ENCODE measurements at places on chromosomes 2 and 18. TPM values are rescaled to one million over a fixed set of nuclear protein-coding genes. Genes with fewer than 3 reads are reported as not detected.
A peak's percentile ranks its signal among the peaks of the same experiment; 100 is the strongest.

GRCh38 chr2:196887431-196887830 is 39.1 kb downstream of the PGAP1 start:
- no peak for DNase-seq

DNA sequence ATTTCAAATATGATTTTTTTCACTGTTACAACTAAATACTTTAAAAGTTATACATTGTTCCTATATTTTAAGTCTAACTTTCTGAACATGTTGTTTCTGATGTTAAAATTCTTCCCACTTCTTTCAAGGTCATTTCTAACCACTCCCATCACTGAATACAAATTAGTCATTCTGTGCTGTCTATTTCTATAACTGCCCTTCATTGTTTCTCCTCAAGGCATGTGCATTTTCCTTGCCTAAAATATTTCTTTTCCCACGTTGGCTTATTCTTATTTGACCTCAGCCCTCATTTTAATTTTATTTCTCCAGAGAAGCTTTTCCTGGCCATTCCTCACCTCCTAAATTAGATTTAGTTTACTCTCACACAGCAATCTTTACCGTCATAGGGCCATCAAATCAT is 198.9 kb upstream of the GULP1 start:
- no peak for DNase-seq

DNA sequence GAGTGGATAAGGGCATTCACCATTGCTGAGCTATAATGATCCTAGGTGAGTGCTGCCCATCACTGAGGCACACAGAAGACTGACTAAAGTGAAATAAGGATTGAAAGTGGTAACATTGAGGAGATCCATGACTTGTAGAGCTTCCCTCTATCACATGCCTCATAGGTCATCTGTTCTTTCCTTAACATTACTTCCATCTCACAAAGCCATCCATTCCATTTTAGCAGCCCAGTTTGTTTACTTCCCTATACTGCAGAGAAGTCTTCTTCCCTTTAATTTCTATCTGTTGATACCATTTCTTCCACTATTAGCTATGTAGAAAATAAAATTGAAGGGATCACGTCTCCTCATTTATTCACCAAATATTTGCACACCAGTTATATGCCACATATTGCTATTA is 32.1 kb downstream of the ME2 start:
- DNase-seq = no peak

DNA sequence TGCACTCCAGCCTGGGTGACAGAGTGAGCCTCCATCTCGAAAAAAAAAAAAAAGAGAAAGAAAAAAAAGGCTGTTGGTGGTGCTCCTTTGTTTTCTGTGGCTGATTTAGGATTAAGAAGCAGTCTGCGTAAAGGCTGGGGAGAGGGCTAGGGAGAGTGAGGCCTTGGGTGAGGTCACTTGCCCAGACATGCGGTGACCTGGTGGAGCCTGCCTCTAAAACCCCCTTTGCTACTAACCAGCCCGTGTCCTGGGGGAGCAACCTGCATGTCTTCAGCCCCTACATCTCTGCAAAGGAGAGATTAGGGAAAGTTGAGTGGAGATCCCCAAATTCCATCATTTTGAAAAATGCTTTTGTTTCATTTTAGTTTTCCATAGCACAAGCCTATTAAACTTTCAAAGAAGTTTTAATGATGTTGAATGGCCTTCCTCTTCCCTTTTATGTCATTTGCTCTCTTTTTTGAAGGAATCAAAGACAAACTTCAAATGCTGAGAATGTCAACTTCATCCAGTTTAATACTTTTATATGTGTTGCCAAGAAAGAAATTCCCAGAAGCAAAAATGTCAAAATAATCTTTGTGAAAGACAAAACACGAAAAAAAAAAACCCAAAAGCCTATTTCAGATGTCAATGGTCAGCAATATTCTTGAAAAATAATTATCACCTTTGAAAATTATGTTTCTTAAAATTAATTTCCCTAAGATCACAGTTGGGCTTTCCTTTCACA is 38.9 kb upstream of the RALBP1 start:
- DNase-seq = no peak

DNA sequence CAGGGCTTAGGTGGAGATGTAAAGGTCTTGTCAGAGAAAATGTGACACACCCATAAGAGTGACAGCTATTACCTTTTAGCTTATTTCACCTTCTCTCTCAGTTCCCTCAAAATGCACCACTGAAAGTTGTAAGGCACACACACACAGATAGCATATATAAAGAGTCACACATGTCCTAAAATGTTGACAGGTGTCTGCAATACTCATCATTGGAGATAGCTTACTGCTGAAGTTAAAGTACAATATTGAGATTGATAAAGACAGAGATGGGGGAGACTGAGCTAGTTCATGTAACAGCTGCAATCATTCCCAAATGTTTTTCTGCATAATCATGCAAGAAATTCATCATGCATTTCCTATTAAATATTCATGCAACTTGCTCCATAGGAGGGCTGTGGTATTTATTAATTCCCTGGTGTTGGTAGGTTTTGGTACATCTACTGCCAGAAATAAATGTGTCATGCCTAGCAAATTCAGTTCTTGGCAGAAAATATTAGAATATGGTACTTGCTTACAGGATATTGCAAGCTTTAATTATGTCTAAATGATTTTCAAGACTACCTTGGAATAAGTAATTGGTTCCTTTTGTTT is 118.8 kb upstream of the RBMS1 start:
- DNase-seq = no peak

DNA sequence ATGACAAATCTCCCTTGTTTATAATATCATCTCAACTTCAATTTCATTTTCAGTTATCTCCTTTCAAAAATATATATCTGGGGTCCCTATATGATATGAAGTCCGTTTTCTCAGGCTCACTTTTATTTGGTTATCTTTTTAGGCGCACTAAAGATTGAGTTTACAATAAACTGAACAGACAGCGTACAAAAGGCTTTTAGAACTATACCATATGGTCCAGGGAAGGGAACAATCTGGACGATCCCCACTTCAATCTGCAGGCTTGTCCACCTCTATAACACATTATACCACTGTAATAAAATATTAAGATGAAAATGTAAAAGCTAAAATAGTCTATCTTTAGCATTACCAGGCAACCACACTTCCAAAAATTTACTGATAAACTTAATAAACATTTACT is 289.9 kb downstream of the ZEB2 start:
- DNase-seq = no peak

DNA sequence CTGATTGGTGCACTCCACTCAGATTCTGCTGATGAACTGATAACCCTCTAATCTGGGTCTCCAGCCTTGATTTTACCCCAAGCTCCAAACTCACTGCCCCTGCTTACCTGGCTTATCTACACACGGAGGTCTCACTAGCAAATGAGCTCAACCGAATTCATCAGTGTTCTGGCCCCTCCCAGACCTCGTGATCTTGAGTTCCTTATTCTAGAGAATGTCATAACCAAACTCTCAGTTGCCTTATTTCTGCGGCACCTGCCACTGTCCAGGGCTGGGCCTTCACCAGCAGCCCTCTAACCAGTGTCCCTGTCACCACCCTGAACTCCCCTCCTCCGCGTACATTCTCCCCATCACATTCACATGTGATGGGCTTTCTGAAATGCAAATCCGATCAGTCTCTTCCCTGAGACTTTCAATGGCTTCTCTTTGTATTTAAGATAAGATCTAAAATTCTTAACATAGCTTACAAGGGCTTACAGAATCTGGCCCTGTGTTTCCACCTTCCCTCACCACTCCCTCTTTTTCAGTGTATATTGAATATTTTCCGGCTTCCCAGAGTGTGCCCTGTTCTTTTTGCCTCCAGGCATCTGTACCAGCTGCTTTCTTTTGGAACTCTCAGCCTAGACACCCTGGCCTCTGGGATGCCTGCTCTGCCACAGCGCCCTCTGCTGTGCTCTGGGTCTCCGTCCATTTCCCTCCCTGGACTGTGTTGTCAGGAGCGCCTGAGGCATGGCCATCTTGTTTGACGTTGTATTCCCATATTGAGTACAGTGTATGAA is 31.1 kb downstream of the NAB1 start:
- peak; percentile 17 for DNase-seq

GRCh38 chr18:12091538-12092141 is 2.0 kb upstream of the ANKRD62 start:
- DNase-seq = no peak

GRCh38 chr2:36300697-36301096 is 54.9 kb upstream of the CRIM1 start:
- DNase-seq = no peak

GRCh38 chr2:155766342-155767115 is 566.0 kb downstream of the NR4A2 start:
- no peak for DNase-seq

WIPF1 gene
- 0.61 TPM for total RNA-seq

CABLES1 gene
- 1.3 TPM for total RNA-seq

POTEF gene
- total RNA-seq = 1.8 TPM

TAF4B gene
- total RNA-seq = 4.7 TPM

MEP1B gene
- total RNA-seq = 0.17 TPM

LHCGR gene
- not detected for total RNA-seq
